ENCODE measurements at places on chromosomes 1 and 21.

DNA sequence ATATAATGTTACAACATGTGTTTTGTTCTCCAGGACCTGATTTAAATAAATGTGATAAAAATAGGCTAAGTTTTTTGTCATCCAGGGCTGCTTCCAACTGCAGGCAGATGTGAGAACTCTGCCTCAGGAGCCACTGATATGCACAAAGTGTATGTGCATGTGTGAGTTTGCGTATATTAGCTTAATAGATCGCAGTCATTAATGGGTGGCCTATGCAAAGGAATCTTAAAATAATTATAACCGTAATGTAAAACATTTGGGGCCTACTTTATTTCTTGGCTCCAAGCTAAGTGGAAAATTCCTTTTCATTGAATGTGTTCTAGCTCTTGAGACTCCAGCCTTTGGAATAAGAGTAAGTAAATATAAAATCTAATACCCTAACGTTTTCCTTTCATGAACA is 16.8 kb downstream of the DHX9 start:
- no peak for DNase-seq

DNA sequence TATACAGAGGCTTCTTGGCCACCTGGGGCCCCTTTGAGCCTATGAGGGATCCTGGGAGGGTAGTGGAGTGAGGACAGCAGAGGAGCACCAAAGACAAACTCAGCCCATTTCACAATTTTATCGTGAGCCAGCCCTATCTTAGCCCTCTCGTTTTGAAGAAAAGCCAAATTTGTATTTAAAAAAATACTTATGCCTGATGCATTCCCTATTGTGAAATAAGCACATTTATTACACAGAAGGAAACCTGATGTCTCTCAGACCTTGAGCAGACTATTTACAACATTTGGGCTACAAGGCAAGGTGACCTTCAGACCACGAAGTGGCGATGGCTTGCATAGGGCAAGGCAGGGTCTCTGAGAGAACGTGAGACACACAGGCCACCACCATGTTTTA is 41.3 kb upstream of the H6PD start:
- no peak for DNase-seq

GRCh38 chr1:29736582-29737188 is 500.4 kb downstream of the PTPRU start:
- DNase-seq, result peak; percentile 59

GRCh38 chr1:203088441-203088840 is 2.6 kb upstream of the MYOG start:
- no peak for DNase-seq

DNA sequence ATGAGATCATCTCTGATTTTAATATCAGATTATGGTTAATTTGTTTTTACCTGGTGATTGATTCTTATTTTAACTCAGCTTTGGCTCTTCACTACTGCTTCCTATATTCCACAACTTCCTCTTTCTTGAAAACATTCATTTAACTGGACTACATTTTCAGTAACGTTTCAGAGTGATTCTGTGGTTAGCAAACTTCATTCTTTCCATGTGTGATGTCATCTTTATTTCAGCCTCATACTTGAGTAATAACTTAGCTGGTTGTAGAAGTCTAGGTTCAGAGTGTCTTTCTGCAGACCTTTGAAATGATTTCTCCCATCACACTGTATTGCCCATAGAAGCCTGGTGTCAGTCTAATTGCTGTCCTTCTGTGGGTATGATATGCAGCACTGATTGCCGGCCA is 36.0 kb upstream of the SLC35F3 start:
- DNase-seq, result no peak

GRCh38 chr1:44377925-44378784 is 23.1 kb upstream of the ERI3 start:
- DNase-seq, result peak; percentile 67

- peak; percentile 35 for DNase-seq
These were observed 75.6 kb upstream of the ROR1 start for GRCh38 chr1:63698001-63698838.

GRCh38 chr1:78224861-78225552 is 179.2 kb downstream of the GIPC2 start:
- DNase-seq, result no peak
